NCI-H1092 treated with DMSO at 0.1 percent for 48 hours (cell line): ENCODE measurements at places on chromosomes 2 and 18.

DNA sequence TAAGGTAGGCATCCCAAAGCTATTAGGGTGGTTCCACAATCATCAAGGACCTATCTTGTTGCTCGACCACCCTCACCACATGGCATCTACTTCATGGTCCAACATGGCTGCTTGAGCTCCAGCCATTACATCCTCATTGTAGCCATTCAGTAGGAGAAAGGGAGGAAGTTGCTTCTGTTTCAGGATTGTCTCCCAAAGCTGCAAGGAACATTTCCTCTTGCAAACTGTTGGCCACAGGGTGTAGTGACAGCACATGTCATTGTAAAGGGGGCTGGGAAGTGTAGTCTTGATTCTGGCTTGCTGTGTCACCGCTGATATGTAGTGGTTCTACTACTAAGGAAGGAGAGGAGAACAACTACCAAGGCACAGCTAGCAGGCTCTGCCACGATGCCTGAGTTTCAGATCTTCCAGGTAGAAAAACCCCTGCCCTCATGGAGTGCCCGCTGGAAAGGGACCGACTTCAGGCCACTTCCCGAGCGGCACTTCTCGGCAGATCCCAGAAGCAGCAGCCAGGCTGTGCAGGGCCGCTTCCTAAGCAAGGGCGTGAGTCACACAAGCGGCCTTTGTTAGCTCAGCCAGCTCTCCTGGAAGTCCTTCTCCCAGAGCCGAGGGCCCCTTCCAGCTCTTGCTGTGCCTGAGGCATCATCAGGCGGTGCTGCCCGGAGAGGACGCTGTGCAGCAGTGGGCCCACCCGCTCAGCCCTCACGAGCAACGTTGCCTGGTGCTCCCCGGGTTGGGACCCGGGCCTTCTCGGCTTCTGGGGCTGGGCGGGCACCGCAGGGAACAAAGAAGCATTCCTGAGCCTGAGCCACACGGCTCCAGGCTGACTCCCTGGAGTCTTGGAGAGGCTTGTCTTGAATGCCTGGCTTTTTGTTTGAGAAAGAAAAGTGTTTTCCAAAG is 58.2 kb downstream of the HS6ST1 start:
- DNase-seq: no peak

DNA sequence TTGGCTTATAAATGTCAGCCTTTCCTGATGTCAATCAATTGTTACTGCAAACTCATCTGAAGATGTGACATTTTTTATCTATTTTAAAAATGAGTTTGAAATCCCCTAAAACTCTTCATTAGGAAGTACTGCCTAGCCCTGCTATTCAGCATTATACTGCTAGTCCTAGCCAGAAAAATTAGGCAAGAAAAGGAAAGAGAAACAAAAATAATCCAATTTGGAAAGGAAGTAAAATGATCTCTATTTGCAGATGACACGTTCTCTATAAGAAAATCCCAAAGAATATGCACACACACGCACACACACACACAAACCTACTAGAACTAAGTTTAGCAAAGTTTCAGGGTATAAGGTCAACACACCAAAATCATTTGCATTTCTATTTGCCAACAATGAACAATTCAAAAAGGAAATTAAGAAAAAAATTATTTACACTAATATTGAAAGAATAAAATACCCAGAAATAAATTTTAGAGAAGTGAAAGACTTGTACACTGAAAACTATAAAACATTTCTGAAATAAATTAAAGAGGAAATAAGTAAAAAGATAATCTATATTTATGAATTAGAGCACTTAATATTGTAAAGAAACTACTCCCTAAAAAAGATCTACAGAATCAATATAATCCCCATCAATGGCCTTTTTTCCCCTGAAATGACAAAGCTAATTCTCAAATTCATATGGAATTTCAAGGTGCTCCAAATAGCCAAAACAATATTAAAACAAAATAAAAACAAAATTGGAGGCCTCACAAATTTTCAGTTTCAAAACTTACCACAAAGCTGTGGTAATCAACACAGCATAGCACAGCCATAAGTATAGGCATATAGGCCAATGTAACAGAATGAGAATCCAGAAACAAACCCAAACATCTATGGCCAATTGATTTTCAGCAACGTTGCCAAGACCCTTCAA is 433.7 kb upstream of the TRIB2 start:
- DNase-seq: no peak

- no peak for DNase-seq
Measured at GRCh38 chr2:165863810-165864261, 69.8 kb upstream of the GALNT3 start.

DNA sequence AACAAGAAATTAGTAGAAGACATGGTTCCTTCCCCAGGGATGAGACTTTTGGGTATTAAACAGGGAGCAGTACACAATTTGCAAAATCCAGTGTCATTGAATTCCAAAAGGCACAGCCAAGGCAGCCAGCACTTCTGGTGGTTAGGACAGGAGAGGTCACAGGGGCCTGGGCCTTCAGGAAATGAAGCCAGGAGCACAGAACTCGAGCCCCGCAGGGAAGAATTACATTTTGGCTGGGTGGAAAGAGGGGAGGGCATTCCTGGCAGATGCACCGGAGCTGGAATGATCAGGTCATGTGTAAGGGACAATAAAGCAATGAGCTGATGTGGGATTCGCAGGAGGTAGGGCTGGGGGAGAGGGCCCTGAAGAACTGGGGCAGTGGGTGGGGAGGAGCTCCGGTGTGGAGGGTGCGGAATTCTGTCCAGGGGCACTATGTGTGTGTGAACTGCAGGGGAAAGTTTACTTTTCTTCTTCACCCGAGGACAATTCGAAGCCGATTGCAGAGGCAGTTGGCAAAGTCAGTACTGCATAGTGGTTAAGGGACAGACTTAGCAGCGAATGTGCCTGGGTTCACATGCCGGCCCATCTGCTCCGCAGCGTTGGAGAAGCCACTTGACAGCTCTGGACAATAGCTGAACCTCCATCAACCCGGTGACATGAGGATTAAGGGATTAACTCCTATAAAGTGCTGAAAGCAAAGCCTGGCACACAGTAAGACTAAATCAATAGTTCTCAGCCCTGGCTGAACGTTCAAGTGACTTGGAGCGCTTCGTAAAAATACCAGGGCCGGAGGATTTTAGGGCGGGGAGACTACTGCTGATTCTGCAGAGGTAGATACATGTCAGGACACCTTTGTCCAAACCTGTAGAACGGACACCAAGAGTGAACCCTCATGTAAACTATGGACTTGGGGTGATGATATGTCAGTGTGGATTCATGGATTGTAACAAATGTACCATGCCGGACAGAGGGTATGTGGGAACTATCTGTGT is 36.4 kb downstream of the ALPK2 start:
- peak; percentile 64 for DNase-seq

DNA sequence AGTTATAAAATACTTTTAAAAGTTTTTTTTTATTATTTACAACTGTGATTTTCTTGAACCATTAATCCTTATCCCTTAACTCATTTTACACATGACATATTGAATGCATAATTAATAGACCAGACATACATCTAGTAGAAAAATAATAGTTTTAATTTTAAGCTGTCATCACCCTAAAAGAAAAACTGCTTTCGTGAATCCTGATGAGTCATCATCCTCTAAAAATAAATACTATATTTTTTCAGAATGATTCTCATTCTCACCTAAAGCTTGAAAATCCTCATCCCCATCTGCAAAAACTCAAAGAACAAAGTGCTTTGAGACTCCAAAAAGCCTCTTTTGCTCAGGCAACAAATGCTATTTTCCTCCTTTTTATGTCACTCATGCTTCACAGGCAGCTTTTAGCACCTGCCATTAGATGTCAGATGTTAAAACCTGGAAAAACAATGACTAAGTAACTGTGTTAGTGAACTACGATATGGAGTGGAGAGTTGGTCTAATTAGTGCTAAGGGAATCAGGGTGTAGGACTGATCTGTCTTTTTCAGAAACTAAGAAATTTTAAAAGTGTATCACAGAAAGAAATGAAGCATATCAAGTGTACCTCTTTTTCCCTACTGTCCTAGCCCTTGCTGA is 297.6 kb downstream of the TMX3 start:
- DNase-seq: no peak

DNA sequence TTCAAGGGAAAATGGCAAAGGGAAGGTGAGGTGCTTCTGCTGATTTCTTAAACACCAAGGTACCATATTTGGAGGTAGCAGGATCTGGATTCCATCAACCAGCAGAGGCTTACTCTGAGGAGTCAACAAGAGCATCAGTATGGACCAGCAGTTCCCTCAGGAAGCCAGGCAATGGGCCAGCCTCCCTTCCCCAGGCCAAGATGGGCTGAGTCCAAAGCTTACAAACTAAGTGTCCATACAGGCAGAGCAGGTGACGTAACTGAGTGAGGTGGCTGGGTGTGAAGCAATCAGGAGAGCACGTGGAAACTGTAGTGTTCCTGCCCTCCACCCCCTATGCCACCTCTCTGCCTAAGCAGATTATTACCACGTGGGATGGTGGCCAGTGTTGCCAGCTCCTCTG is 134.2 kb upstream of the HNRNPA3 start:
- no peak for DNase-seq

- peak; percentile 3 for DNase-seq
Measured at GRCh38 chr2:241036397-241036963, 38.1 kb downstream of the SNED1 start.

- no peak for DNase-seq
Measured at GRCh38 chr18:3402982-3403451, 47.0 kb upstream of the TGIF1 start.

GRCh38 chr2:235270291-235270690 is 223.6 kb upstream of the AGAP1 start:
- DNase-seq: no peak
